ENCODE measurements at places on chromosomes 3 and 15.
A peak's percentile ranks its signal among the peaks of the same experiment; 100 is the strongest.

GRCh38 chr3:66475386-66476020 is 25.3 kb downstream of the LRIG1 start:
- DNase-seq: peak; percentile 53

- DNase-seq: peak; percentile 69
Measured at GRCh38 chr3:124814620-124815421, 72.3 kb downstream of the ITGB5 start.

DNA sequence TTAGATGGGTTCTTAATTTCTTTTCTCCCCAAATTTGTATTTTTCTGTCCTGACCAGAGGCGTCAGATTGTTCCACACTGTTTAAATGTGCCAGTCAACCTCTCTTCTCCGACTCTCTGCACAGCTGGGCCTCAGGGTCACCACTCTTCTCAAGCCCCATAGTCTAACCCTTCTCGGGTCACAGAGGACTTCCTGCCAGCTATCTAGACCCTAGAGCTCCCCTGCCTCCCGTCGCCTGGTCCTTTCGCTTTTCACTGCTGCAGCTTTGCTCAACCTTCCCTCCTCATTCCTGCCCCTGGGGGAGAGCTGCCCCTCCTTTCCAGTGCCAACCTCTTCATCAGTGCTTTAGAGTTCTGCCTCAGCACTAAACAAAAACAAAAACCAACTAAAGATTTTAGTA is 151.7 kb downstream of the ATG7 start:
- no peak for DNase-seq

DNA sequence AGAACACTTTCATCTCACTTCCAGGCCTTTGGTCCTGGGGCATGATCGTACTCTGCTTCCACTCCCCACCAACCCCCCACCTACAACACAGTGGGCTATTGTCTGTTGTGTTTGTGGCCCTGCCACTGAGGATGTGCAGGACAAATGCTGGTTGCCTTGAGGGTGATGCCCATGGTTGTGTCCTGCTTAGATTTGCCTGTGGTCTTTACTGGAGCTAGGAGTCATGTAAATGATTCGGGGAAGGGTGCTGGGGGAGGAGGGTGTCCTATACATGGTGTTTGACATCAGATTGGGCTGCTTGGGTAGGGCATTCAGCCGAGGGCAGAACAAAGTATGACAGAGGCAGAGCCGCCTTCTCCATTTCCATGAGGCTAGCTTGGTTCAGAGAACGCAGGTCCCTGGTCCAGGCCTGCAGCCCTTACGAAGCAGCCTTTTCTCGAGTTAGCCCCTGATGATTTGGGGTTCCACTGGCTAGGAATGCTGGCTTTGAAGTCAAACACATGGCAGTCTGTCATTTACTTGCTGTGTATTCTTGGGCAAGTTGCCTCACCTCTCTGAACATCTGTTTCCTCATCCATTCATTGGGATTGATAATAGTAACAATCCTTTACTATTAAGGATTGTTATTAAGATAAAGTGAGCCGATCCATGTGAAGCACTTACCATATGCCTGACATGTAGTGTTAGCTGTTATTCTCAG is 6.9 kb downstream of the CORO2B start:
- DNase-seq: no peak

DNA sequence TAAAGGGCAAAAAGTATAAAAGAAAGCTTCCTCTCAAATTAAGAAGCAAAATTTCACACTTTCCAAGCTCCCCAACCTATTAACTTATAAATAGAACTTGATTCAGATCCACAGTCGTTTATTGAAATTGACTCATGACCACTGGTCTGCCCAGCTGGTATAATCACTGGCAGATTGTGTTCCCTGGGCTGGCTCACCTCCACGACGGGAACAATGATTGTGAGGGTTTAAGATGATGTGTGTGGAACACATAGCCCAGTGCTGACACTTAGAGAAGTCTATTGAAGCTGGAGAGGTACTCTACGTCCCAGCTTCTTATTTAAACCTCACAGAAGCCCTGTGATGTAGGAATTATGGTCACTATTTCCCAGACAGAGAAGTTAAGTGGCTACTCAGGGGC is 90.4 kb downstream of the MB21D2 start:
- DNase-seq: no peak

GRCh38 chr15:35136321-35137189 is 51.5 kb upstream of the NANOGP8 start:
- no peak for DNase-seq

DNA sequence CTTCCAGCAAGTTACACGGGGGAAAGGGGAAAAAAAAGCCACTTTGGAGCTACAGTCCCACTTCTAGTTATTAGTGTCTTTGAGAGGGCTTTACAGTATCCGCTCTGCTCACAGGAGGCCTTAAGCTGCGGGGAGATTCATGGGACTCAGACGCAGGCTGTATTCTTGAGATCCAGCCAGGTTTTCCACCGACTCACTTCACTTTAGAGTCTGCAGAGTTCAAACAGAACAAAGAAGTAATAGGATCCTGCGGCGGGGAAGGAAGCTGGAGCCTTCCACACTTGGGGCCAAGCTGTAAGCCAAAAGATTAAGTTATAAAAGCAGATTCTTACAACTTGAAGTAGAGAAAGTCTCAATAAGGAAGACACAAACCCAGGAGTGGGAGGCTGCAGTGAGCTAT is 60.2 kb upstream of the FAM174B start:
- DNase-seq: no peak

DNA sequence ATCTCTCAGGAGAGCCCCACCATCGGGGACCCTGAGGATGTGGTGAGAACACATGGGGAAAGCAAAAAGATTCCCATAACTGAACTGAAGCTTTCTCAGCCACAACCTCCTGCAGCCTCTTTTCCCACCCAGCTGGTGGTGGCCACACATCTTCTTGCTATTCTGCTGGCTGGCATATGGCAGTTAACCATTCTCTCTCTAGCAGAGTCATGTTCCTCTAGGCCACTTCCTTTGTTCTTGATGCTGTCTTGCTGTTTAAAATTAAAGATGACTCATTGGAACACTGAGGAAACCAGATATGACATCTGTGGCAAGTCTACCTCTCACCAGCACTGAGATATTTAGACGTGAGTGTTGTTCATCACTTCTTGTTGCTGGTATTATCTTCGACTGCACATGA is 180.3 kb upstream of the ROBO2 start:
- no peak for DNase-seq

DNA sequence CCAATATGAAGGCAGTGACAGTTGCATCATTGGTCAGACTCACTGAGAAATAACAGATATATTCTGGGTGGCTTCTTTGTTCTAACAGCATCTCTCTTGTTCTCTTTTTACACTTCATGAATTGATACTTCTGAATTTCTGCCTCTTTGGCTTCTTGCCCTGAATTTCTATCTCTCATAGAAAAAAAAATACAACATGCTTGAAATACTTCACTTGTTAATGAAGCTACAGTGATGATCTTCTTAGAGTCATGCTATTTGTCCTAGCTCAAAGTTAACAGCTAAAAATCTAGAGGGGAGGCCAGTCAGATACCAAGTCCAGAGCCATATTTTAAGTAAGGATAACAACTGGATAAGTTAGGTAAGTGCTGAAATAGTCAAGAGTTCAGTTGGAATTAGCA is 597.2 kb upstream of the AGTR1 start:
- DNase-seq: no peak
